ENCODE measurements at places on chromosomes 13 and 19. TPM values are rescaled to one million over a fixed set of nuclear protein-coding genes. Genes with fewer than 3 reads are reported as not detected.

Gene FFAR2
- not detected for polyA plus RNA-seq

Gene ZNF547
- 0.77 TPM for polyA plus RNA-seq

Gene RFPL4A
- polyA plus RNA-seq = not detected

Gene HCN2
- not detected for polyA plus RNA-seq

Gene SPC24
- 0.75 TPM for polyA plus RNA-seq

Gene SYT3
- polyA plus RNA-seq = not detected

Gene PRMT1
- 118 TPM for polyA plus RNA-seq

Gene KLC3
- not detected for polyA plus RNA-seq

Gene COL4A1
- polyA plus RNA-seq = not detected

Gene HIPK4
- not detected for polyA plus RNA-seq

Gene ACTMAP
- 2.1 TPM for polyA plus RNA-seq

Gene CEACAM4
- polyA plus RNA-seq = 32.6 TPM

Gene COPE
- polyA plus RNA-seq = 293 TPM

Gene HSH2D
- 17.0 TPM for polyA plus RNA-seq

Gene ZNF491
- not detected for polyA plus RNA-seq

Gene ADAMTS10
- polyA plus RNA-seq = 0.59 TPM

Gene ADAMTSL5
- 3.3 TPM for polyA plus RNA-seq

Gene ZNF100
- polyA plus RNA-seq = 8.8 TPM

Gene ZSCAN4
- not detected for polyA plus RNA-seq

Gene RGCC
- polyA plus RNA-seq = 116 TPM

Gene CEACAM3
- polyA plus RNA-seq = not detected

Gene UBE2L5
- polyA plus RNA-seq = not detected

Gene S1PR4
- 715 TPM for polyA plus RNA-seq

Gene ZNF571
- polyA plus RNA-seq = 5.8 TPM

Gene PGLYRP1
- not detected for polyA plus RNA-seq

Gene BRSK1
- not detected for polyA plus RNA-seq

Gene APC2
- 0.06 TPM for polyA plus RNA-seq

Gene TLE6
- polyA plus RNA-seq = not detected

Gene NCR1
- polyA plus RNA-seq = 0.39 TPM

Gene IZUMO4
- polyA plus RNA-seq = 0.78 TPM

Gene LAIR1
- 42.4 TPM for polyA plus RNA-seq

Gene ANKLE1
- 0.15 TPM for polyA plus RNA-seq

Gene TINCR
- polyA plus RNA-seq = not detected

Gene AMER2
- polyA plus RNA-seq = not detected

Gene PABPC3
- 0.09 TPM for polyA plus RNA-seq

Gene SBSN
- polyA plus RNA-seq = not detected

Gene PRDX2
- 326 TPM for polyA plus RNA-seq

Gene AP2S1
- polyA plus RNA-seq = 90.1 TPM

Gene PRRG2
- not detected for polyA plus RNA-seq

Gene RAB11B
- polyA plus RNA-seq = 50.2 TPM

Gene CERS1
- not detected for polyA plus RNA-seq

Gene MEIOSIN
- not detected for polyA plus RNA-seq

Gene DBP
- polyA plus RNA-seq = 96.6 TPM

Gene KLK14
- not detected for polyA plus RNA-seq

Gene MCEMP1
- polyA plus RNA-seq = not detected

Gene PIN1
- polyA plus RNA-seq = 101 TPM

Gene ODAD3
- polyA plus RNA-seq = not detected
